ENCODE measurements at places on chromosomes 3 and 15. TPM values are rescaled to one million over a fixed set of nuclear protein-coding genes. Genes with fewer than 3 reads are reported as not detected.

GRCh38 chr3:114600571-114600970, 306.7 kb downstream of the TIGIT start:
- no peaks in the 10 kb centered on the region for H3K27me3 ChIP-seq
- DNase-seq = no peak
- H3K36me3 ChIP-seq = no peaks in the 10 kb centered on the region
- H3K27ac ChIP-seq = no peak overlapping the region
- no peaks in the 10 kb centered on the region for H3K4me1 ChIP-seq

Gene LYZL4
- total RNA-seq = not detected

DNA sequence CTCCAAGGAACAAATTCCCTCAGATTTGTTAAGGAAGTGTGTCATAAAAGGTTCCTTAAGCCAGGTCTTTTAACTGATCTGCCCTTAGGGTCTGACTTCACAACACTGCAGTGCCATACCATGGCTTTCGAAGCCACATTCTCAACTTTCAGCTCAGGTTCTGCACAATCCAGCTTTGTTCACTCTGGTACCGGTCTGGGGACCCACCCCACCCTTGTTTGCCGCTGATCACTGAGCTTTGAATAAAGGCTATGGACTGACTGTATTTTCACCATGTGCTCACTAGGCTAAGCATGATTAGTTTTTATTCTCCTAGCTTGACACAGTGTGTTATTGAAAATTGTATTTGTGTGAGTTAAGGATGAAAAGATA, 15.9 kb downstream of the SNX1 start:
- no peak overlapping the region for H3K27ac ChIP-seq
- no peaks in the 10 kb centered on the region for H3K4me1 ChIP-seq
- DNase-seq = no peak
- 0 out of 2 replicates have a peak, but pooled peaks cover 7% of the 10 kb centered on the region for H3K36me3 ChIP-seq
- H3K4me3 ChIP-seq = no peak overlapping the region

Gene GRM7
- not detected for total RNA-seq

Gene GBE1
- total RNA-seq = 30.4 TPM

Gene SST
- total RNA-seq = not detected

- no peak overlapping the region for H3K4me3 ChIP-seq
- peaks cover 23% of the 10 kb centered on the region for H3K36me3 ChIP-seq
- H3K27me3 ChIP-seq = no peaks in the 10 kb centered on the region
- no peak for DNase-seq
These were observed 43.4 kb downstream of the GPR160 start for GRCh38 chr3:170081079-170081741.

Gene GPR160
- 0.18 TPM for total RNA-seq

Gene KBTBD13
- total RNA-seq = not detected

DNA sequence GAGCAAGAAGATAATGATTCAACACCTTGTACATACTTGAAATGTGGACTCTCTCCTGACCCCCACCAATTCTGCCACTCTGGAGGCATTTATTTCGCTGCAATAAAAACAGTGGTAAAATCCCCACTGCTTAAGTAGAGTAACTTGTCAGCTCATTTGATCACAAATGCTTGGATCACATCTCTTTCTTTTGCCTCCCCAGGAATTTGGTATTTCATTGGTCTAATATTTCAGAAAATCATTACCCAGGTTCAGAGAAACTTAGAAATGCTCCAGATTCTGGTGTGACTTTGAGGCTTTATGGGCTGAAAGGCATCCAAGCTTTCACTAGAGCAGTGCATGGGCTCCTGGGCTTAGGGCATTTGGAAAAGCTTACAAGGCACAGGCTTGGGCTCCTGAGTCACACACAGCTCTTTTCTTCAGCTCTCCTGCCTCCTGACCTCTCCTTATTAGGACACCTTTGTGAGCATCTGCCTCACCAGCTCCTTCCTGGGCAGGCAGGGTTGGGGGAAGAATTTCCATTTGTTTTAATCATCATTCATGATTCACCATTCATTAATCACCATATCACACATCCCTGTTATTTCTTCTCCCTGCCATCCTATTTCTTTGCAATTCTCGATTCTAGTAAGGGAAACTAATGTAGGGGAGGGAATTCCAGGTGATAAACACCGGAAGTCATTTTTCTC, 22.5 kb downstream of the CDCP1 start:
- no peaks in the 10 kb centered on the region for H3K27me3 ChIP-seq
- peak overlapping the region; percentile 26 for H3K27ac ChIP-seq
- H3K4me1 ChIP-seq = peaks cover 20% of the 10 kb centered on the region

Gene SLCO2A1
- 0.62 TPM for total RNA-seq

Gene C3orf49
- total RNA-seq = not detected

GRCh38 chr3:122982216-122983185, 45.1 kb downstream of the SEMA5B start:
- H3K27ac ChIP-seq = no peak overlapping the region
- H3K4me3 ChIP-seq = no peak overlapping the region
- H3K4me1 ChIP-seq = peaks cover 7% of the 10 kb centered on the region
- no peak for DNase-seq
- H3K27me3 ChIP-seq = peaks cover 13% of the 10 kb centered on the region
